ENCODE measurements at places on chromosomes 4 and X.

- H3K27me3 ChIP-seq, result peaks cover 22% of the 10 kb centered on the region
- no peak overlapping the region for H3K4me3 ChIP-seq
- no peaks in the 10 kb centered on the region for H3K36me3 ChIP-seq
Observed at GRCh38 chrX:31269914-31270313, 198.1 kb upstream of the FTHL17 start.

- H3K27ac ChIP-seq, result no peak overlapping the region
- no peaks in the 10 kb centered on the region for H3K36me3 ChIP-seq
- no peak overlapping the region for H3K4me3 ChIP-seq
- no peak for DNase-seq
- H3K27me3 ChIP-seq, result no peaks in the 10 kb centered on the region
Observed at GRCh38 chrX:110557864-110558263, 199.2 kb downstream of the RTL9 start.

GRCh38 chr4:139692309-139693012 lies 26.8 kb downstream of the MGST2 start:
- H3K4me3 ChIP-seq, result no peak overlapping the region
- H3K27me3 ChIP-seq, result no peaks in the 10 kb centered on the region
- H3K4me1 ChIP-seq, result peaks cover 4% of the 10 kb centered on the region
- no peaks in the 10 kb centered on the region for H3K36me3 ChIP-seq

- H3K27ac ChIP-seq, result no peak overlapping the region
- DNase-seq, result no peak
- no peaks in the 10 kb centered on the region for H3K27me3 ChIP-seq
- no peaks in the 10 kb centered on the region for H3K4me1 ChIP-seq
- H3K36me3 ChIP-seq, result no peaks in the 10 kb centered on the region
Observed at GRCh38 chr4:173807347-173807746, 277.3 kb upstream of the HAND2 start.

DNA sequence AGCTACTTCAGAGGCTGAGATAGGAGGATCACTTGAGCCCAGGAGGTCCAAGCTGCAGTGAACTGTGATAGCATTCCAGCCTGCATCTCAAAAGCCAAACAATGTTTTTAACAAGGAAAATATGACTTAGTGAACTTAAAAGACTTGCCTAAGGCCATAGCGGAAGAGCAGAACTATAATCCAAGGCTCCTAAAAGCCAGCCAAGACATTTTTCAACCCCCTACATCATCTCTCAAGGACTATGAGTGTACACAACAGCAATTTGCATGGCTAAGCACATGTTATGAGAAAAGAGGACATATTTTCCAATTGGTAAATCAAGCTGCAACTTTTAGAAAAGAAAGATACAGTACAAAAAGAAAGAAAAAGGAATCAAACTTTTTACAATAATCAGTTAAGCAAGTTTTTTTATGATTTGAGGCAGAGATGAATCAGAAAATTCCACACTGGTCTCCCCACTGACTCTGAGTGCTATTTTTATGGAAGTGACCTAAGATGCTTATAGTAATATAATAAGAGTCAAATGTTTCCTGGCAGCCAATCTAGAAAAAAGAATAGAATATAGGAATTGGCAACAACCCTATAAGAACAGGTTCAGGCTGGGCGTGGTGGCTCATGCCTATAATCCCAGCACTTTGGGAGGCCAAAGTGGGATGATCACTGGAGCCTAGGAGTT lies 9.8 kb upstream of the ACOT9 start:
- H3K36me3 ChIP-seq, result no peaks in the 10 kb centered on the region
- no peak overlapping the region for H3K27ac ChIP-seq
- no peak overlapping the region for H3K4me3 ChIP-seq
